ENCODE measurements at places on chromosomes 2 and 18.

DNA sequence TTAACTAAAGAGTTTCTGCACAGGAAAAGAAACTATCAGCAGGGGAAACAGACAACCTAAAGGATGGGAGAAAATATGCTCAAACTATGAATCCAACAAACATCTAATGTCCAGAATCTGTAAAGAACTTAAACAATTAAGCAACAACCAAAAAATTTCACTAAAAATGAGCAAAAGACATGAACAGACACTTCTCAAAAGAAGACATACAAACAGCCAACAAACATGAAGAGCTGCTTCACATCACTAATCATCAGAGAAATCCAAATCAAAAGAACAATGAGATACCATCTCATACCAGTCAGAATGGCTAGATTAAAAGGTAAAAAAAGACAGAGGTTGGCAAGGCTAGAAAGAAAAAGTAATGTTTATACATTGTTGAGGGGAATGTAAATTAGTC, 8.8 kb upstream of the GULP1 start:
- DNase-seq: no peak

DNA sequence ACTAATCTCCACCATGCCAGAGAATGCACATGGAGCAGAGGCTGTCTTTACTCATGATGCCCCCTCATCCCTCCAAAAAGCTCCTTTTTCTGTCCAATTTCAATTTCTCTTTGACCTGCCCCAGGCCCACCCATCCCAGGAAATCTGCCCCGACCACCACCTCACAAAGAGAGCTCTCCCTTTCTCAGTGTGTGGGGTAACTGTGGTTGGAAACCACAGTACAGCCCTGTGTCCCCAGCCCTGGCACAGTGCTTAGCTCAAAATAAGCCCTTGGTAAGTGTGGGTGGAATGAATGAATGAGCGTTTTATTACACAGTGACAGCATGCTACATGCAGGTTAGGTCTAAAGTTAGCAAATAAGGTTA, 43.7 kb upstream of the CAB39 start:
- DNase-seq: no peak

GRCh38 chr18:57813245-57813644, 10.1 kb upstream of the ATP8B1 start:
- no peak for DNase-seq

GRCh38 chr2:23599667-23600066, 214.7 kb downstream of the KLHL29 start:
- DNase-seq: no peak

DNA sequence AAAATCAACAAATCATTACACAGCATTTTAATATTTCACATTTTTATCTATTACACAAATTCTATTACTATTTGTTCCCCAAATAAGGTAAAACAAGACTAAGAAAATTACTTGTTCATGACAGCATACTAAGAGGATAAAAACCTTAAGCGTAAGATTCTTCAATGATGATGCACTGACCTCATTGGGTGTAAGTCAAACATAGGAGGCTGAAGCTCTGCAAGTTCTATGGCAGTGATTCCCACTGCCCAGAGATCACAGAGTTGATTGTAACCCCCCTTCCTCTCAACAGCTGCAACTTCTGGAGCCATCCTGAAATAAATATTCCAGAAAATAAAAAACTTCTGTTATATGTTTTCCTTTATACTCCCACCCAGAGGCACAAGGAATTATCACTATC, 82.2 kb upstream of the CDKL4 start:
- no peak for DNase-seq

GRCh38 chr2:31371691-31372090, 42.9 kb downstream of the XDH start:
- no peak for DNase-seq

DNA sequence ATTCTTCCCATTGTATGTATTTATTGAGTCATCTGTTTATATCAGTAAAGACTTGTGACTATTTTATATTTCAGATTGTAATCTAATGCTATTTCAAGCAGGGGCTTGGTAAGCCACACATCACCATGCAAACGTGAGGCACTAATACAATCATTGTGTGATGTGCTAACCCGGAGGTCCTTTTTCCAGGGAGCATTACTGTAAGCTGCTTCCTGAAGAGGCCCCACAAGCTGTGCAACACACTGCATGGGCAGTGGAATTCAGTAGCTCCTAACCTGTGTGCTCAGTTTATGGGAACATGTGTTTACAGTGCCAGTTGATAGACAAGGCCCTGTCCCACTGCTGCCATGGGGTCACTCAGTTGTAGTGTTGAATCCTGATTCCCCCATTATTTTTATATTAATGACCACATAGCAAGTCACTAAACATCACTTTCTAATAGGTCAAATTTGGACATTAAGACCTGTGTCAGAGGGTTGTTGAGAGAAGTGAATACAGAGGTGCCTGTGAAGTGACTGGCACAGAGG, 162.9 kb downstream of the FHOD3 start:
- DNase-seq: no peak

DNA sequence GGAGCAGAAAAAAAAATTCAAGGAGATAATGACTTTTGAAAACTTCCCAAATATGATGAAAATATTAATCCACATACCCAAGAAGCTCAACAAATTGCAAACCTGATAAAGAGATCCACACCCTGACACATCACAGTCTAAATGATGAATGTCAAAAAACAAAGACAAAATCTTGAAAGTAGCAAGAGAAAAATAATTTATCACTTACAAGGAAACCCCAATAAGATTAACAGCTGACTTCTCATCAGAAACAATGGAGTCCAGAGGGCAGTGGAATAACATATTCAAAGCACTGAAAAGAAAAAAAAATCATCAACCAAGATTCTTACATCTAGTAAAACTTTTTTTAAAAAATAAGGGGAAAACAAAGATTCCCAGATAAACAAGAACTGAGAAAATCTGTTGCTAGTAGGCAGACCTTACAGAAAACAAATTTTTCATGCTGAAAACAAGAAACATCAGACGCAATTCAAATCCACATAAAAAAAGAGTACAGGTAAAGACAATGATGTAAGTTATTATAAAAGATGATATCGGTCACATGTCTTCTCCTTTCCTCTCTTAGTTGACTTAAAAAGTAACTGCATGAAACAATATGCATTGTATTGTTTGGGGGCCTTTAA, 21.3 kb downstream of the SLC66A2 start:
- DNase-seq: no peak

DNA sequence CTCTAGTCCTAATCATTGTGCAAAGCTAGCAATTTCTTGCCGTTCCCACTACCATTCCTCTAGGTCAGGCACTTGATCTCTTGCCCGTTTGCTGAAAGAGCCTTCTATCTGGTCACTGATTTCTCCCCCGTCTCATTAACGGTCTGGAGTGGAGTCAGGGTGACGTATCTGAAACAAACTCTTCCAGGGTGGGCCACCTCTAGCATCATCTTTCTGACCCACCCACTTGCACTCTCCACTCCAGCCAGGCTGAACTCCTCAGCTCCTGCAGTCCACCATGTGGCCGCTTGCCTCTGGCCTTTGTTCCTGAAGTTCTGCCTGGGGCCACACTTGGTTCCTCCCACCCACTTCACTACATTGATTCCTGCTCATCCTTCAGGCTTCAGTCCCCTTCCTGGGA, 13.3 kb downstream of the BCL2 start:
- no peak for DNase-seq

GRCh38 chr2:44774826-44775492, 166.5 kb upstream of the SIX3 start:
- DNase-seq: no peak

DNA sequence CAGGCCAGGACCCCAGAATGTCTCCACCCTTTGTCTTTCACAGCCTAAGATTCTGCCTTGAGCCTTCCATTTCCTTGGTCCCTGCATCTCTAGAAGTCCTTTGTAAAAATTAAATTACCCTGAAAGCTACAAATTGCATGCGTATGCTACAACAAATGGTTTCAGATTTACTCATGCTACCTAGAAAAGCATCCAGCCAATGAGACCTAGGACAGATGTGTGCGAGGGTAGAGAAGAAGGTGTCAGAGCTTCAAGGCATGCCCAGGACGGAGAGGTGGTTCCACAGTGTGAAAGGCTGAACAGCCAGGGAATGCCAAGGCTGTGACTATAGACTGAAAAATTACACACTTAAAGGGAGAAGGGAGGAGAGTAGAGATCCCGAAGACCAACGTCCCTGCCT, 40.2 kb downstream of the CCBE1 start:
- DNase-seq: no peak

GRCh38 chr2:487186-488079, 189.8 kb downstream of the TMEM18 start:
- no peak for DNase-seq

DNA sequence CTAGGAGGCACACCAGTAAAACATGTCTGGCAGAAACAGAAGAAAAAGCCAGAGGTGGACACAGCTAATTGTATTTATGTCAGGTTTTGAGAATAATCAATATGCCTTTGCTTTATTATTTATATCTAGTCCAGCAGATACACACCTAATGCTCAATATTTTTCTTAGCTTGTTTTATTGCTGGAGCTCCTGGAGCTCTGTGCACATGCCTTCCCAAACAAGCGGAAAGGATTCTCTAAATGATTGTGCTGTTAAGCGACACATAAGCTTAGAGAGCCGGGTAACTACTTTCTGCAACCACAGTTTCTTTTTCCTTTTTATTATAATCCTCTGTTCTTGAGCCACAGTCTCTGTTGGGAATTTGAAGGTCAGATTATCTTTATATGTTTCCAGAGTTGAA, 177.3 kb upstream of the ST6GAL2 start:
- DNase-seq: no peak

DNA sequence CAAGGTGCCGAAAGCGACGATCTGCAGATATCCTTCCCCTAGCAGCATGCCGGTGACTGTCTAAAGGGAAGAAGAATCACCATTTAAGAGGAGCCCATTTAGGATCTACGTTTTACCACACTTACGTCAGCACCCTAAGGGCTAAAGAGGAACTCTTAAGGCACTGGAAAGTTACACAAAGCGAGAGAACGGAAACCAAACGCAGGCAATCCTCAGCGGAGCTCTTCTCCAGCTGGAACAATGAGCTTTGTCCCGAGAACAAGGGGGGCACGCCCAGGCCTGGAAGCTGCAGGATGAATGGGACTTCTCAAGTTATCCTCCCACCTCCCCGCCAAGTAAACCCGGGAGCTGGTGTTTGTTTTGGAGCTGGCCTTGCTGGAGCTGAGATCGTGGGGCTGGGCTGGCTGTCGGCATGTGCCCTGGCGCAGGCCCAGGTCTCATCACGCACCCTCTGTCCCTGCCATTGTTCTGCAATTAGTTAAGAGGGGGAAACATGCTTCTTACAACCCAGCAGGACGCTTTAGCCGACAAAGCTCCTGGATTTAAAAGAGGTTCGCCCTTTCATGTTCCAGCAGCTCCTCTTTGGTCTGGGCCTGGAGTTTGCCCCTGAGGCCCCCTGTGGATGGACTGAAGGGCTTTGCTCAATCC, 36.4 kb downstream of the PXDN start:
- peak; percentile 75 for DNase-seq

DNA sequence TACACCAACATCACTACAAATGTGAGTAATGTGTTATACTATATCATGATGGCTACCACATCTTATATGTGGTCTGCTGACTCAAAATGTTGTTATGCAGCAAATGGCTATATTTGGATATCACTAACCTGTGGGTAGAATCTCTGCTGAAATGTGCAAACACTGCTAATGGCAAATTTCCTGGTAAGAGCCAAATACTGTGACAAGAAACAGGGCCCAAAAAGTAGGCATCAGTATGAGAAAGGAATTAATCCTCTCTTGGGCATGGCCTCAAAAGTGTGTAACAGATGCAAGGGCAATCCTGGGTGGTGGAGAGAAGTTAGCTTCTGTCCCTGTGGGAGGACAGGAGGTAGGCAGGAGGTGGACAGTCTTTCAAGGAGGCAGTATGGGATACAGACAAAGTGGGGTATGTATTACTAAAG, 13.3 kb downstream of the ATF2 start:
- DNase-seq: no peak

DNA sequence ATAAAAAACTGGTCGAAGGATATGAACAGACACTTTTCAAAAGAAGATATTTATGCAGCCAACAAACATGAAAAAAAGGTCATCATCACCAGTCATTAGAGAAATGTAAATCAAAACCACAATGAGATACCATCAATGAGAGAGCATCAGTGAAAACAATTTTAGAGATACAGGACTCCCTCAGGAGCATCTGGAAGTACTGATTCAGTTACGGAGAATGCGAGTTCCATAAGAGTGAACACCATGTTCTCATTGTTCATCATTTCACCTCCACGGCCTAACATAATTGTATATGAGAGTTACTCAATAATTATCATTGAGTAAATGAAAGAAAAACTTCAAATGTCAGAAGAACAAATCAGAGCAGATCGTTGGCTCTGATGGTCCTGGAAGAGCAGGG, 140.9 kb upstream of the TANK start:
- no peak for DNase-seq

- DNase-seq: no peak
Observed at GRCh38 chr2:215755641-215756345, 257.6 kb downstream of the MREG start.

DNA sequence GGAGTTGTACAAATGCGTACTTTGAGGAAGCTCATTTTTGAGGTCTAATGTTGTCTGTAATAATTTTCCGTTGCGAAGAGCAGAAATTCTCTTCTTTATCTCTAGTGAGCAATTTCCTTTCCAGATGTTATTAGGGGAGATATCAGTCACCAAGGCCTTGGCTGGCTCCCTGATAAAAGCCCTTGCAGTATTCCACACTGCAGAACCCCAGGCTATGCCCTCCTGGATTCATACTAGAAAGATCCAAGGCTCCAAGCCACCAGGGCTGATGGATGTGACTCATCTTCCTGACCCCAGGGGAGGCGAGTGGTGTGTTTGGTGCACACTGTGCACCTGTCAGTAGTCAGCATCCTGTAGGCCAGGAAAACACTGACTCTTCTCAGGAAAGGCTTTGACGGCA, 34.7 kb downstream of the INO80C start:
- DNase-seq: no peak

DNA sequence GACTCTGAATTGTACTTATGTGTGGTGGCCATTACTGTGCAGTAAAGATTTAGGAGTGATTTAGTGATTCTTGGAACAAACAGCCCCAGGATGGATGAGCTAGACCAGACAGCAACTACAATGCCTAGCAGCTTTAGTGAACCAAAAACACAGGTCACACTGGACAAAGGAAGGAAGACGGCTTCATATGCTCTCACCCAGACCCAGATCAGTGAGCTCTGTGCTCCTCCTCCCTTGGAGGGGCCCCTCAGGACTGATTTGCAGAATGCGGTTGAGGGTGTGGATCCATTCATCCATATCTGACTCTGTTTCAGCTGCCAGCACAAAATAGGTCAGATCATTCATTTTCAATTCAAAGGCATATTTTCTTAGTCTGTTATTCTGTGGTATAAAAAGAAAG, 159.7 kb upstream of the CCDC195 start:
- no peak for DNase-seq

- no peak for DNase-seq
Observed at GRCh38 chr2:201157694-201158093, 25.2 kb upstream of the CASP10 start.

GRCh38 chr2:228700638-228701037, 519.2 kb upstream of the SPHKAP start:
- DNase-seq: no peak

- no peak for DNase-seq
Observed at GRCh38 chr18:44917216-44918141, 236.8 kb downstream of the SETBP1 start.

GRCh38 chr18:77528872-77529271, 279.2 kb downstream of the GALR1 start:
- no peak for DNase-seq

GRCh38 chr2:239588451-239589269, 187.8 kb upstream of the HDAC4 start:
- DNase-seq: no peak

GRCh38 chr2:72579591-72580180, 246.1 kb downstream of the EXOC6B start:
- no peak for DNase-seq

All from breast epithelium (tissue), 4 donors.